ENCODE measurements at places on chromosomes 3 and 15.

DNA sequence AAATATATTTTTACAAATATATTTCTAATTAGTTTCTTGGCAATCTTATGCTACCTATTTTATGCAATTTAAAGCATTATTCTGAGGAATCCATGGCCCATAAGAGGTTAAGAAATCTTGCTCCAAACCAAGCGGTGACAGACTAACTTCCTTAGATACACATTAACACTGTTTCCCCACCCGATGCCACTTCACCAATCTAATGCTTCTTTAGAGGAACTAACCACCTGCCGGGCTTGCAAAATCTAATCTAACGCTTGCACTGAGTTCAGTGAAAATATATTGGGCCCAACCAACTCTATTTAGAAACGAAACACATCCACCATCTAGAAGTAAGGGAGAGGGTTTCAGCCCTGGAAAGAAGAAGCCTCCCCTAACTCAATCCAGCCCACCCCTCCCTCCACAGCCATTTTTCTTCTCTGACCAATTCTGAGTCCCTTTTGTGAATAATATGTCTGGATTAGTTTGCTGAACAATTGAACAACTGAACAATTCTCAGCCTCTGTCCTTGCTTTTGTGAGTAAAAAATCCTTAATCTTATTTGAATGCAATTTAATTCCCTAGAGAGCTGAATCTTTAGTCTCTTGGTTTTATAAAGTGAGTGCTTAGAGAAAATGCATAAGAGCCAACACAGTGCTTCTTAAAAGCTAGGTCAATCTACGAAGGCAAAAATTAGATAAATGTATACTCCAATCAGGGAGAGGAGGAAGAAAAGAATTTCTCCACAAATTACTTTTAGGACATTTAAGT, 150.4 kb upstream of the ADAMTS9 start:
- no peak for DNase-seq

GRCh38 chr3:10845839-10846656, 30.0 kb downstream of the SLC6A11 start:
- no peak for DNase-seq

DNA sequence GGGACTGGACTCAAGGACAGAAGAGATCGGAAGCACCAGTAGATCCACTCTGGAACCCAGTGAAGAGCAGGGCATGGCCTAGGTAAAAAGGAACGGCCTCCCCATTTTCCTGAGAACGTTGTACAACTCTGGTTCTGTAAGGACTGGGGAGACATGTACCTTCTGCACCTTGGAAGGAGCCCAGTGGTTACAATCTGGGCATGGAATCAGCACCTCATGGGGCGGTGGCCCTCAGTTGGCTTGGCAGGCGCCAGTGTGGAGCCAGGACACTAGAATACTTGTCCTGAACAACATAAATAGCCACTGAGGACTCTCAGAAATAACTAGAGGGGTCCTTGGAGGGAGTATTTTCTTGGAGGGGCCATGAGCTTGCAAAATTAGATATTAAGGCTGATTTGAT, 25.6 kb downstream of the EAF1 start:
- no peak for DNase-seq

DNA sequence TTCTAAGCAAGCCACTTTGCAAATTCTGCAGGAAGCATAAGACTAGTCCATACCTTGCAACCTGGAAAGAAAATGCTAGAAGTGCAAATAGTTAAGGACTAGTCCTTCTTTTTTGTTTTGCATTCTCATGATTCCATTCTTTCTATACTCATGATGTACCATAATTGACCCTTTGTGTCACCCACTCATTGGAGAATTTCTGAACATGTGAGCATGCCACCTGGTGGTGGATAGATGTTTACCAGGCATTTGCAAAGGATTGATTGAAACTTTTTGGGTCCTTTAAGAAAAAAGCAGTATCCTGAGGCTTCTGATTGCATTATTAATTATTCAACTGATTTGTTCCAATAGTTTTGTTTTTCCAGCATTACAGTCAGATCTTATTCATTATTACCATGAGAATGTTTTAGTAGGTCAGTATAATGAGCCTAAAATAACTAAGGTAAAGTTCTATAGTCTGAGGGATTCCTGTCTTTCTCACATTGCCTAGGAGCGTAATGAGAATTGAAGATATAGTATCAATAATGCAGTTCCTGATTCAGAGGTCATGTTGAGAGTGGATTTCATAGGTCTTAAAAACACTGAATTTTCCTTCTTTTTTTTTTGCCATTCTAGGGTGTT, 20.2 kb upstream of the DIPK2A start:
- DNase-seq = no peak

DNA sequence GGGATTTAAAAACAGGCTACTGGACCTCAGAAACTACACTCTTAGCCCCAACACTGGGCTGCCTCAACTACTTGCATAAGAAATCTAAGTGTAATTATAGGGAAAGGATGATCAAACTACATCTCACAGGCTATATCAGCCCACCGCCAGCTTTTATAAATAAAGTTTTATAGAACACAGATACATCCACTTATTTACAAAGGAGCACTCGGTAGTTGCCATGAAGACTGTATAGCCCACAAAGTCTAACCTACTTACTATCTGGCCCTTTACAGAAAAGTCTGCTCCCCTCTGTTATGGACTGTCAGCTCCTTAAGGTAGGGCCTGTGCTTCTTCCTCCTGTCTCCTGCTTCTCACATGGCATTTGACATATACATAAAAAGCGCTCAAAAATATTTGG, 9.5 kb downstream of the OSBPL10 start:
- DNase-seq = no peak

GRCh38 chr3:14333215-14333614, 69.2 kb upstream of the SLC6A6 start:
- no peak for DNase-seq

DNA sequence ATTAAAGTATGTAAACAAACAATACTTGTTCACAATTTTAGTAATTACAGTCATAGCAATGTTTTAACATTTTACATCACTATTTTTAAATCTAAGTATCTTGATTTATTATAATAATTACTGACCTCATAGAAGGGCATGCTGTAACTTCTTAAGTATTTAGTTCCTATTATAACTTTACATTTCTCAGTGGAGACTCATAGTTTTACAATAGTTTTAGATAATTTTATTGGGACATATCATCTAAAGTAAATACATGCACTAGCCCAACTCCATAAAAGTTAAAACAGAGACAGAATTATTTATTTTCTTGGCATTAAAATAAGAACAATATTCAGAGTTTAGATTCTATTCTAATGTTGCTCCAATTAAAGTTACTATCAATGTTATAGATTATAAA, 466.5 kb upstream of the BCHE start:
- DNase-seq = no peak

- DNase-seq = no peak
Observed at GRCh38 chr3:123559040-123559861, 25.6 kb downstream of the HACD2 start.

DNA sequence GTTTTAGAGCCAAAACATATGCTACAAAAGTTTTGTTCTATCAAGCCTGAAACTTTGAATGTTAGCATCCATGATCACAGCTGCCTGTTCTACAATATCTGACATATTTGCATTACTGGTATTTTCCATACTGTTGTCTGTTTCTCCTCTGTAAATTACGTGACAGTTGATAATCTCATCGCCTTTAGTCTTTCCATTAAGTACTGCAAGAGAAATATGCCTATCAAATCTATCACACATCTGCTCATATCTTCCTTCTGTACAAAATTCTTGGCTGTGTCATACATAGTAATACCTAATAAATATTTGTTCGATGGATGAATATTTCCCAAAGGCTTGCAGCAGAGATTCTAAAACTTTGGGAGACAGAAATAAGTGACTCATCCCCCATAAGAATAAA, 717.3 kb downstream of the OTOL1 start:
- DNase-seq = no peak

DNA sequence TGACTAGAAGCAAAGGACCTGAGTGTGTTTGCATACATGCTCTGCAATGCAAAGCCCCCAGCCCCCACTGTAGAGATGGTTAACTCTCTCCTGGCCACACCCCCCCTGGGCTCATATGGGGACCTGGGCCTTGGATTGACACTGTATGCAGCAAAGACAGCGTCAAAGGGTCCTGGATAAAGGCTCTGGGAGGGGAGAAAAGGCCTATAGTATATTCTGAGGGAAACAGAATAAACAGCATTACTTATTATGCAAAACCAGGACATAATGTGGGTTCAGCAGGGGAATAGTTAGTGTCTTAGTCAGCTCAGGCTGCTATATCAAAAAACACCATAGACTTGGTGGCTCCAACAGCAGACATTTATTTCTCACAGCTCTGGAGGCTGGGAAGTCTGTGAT, 158.7 kb downstream of the APBA2 start:
- no peak for DNase-seq

GRCh38 chr3:107275511-107275910, 101.7 kb upstream of the CCDC54 start:
- DNase-seq = no peak

DNA sequence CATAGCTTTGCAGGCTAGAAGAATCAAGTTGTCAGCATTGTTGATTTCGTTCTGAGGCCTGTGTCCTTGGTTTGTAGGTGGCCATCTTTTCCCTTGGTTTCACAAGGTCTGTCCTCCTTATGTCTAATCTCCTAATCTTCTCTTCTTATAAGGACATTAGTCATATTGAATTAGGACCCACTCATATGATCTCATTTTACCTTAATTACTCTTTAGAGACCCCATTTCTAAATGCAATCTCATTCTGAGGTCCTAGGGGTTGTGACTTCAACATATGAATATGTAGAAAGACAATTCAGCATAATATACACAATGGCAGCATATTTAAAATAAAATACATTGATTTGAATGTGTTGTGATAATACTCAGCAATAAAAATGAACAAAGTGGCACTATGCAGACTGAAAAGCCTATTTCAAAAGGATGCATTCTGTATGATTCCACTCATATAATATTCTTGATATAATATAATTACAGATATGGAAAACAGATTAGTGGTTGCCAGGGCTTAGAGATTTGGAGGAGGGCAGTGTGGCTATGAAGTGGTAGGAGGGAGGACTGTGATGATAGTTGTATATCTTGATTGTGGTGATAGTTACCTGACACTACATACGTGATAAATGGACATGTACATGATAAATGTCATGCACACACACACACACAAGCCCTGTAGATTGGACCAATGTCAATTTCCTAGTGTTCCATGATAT, 431.0 kb downstream of the EPHA6 start:
- DNase-seq = no peak

- DNase-seq = no peak
Observed at GRCh38 chr3:4754180-4755086, 224.8 kb upstream of the BHLHE40 start.

DNA sequence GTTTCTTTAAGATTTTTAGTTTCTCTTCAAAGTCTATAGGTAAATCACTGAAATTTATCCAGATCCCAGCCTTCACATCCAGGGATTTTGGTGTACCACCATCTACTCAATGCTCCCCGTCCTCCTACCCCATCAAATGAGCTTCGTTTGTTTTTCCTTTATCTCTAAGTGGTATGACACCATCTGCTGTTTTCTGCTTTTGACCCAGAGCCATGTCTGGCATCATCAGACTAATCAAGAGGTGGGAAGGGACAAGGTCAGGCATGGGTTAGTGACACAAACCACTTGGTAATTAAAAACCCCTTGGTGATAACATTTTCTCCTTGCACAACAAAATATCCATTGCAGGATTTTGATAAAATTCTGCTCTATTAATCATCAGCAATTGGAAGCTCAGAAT, 92.7 kb upstream of the GOLGA8J start:
- no peak for DNase-seq

DNA sequence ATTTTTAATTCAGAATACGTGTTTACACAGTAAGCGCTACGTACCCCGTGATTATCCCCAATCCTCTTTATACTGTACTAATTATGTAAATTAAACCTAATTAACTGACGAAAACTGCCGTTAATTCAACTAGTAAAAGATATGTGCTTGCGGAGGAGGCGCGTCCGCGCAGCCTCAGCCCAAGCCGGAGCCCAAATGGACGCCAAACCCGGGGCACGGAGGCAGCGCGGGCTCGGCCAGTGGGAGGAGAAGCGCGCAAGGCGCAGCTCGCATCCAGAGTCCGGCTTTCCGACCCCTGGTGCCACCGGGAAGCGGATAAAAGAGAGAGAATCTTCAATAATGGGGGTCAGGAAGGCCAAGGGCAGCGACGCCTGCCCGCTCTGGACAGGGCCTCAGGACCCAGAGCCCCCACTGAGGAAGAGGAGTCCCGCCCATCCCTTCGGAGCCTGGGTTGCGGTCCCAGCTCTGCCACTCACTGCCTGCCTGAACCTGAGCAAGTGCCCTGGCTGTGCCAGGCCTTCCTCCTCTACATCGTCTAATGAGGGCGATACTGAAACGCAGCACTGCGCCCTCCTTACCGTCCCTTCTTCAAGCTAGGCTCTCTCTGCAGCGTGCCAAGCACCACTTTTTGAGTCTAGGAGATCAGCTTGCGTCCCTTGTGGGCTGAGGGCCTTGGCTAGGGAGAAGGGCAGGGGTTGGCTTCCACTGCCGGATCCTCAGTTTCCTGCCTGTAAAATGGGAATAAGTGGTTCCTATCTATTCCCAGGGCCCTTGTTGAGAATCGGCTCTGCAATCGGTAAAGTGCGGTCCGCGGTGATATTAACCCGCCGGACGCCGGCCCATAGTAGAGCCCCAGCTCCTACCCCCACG, 5.0 kb upstream of the SKOR1 start:
- no peak for DNase-seq

DNA sequence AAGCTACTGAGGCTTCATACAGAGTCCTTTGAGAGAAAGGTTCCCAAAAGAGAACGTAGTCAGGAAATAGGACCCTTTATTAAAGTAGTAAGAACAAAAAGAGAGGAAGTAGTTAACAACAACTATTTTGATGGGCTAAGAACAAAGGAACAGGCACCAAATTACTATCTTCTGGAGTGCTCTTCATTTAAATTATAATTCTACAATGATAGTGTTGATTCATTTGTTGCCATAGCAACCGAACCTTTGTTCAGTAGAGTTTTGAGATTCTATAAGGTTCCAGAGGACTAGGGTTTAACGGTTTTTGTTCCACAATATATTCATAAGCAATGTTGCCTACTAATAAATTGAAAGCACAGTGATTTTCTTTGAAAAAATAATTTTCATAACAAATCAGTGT, 78.8 kb downstream of the CMSS1 start:
- no peak for DNase-seq

DNA sequence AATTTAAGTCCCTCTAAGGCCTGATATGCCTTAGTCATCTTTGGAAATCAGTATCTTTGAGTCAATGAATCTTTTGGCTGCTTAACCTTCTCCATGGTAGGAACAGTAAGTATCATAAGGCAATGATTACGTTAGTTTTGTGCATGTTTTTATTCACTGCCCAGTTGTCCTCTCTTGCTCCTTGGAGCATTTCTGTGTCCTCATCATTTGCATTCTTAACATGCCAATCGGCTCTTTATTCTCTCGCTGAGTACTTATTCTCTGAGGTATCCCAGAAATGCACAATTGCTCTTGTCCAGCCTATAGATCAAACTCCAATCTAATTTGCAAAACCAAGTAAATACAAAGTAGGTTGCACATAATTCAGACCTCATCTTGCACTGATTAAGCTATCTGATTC, 405.0 kb upstream of the IL12A start:
- no peak for DNase-seq

DNA sequence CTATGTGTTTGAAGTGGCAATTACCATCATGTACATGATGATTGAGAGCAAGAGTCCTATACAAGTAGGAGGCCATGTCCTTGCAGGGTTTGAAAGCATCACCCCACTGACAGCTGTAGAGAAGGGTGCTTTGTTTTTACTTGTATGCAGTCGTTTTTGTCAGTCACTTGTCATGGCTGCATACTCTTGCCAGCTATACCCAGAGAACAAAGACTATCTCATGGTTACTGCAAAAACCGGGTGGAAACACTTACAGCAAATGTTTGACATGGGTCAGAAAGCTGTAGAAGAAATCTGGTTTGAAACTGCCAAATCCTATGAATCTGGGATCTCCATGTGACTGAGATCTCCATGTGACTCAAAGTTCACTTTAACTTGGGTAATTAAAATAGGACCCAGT, 6.9 kb upstream of the PSMA4 start:
- DNase-seq = no peak
